ENCODE measurements at places on chromosomes 11 and 22. TPM values are rescaled to one million over a fixed set of nuclear protein-coding genes. Genes with fewer than 3 reads are reported as not detected.

GRCh38 chr11:1820463-1821325 is 14.1 kb upstream of the SYT8 start:
- peak; percentile 27 for DNase-seq

GRCh38 chr11:65150509-65151299 is 16.4 kb upstream of the SYVN1 start:
- DNase-seq = peak; percentile 96

Gene OR6T1
- total RNA-seq = not detected

DNA sequence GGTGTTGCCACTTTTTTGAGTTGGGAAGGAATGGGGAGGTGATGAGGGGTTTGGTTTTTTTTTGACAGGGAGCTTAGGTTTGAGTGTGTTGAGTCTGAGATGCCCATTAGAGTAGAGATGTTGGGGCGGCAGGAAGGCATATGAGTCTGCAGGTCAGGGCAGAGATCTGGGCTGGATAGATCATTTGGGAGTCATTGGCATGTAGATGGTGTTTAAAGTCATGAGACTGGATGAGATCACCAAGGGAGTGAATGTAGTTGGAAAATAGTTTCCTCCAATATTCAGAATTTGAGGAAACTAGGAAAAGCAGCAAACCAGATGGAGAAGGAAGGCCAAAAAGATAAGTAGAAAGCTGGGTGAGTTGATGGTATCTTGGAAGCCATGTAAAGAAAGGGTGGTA is 2.1 kb upstream of the ANAPC15 start:
- DNase-seq = peak; percentile 72

Gene KCNQ1
- not detected for total RNA-seq

- DNase-seq = peak; percentile 38
These were observed 39.5 kb upstream of the SLC5A12 start for GRCh38 chr11:26761361-26761809.

GRCh38 chr11:121958971-121959325 is 157.1 kb downstream of the BLID start:
- DNase-seq = no peak

GRCh38 chr11:104968355-104968855 is at the start of gene CASP4:
Gene CASP4 (minus strand): TSS chr11:104968574. CDS start chr11:104968525, 49 bp downstream.
- DNase-seq = peak; percentile 81

- DNase-seq = no peak
These were observed 4.4 kb upstream of the KCNJ11 start for GRCh38 chr11:17392872-17393271.

DNA sequence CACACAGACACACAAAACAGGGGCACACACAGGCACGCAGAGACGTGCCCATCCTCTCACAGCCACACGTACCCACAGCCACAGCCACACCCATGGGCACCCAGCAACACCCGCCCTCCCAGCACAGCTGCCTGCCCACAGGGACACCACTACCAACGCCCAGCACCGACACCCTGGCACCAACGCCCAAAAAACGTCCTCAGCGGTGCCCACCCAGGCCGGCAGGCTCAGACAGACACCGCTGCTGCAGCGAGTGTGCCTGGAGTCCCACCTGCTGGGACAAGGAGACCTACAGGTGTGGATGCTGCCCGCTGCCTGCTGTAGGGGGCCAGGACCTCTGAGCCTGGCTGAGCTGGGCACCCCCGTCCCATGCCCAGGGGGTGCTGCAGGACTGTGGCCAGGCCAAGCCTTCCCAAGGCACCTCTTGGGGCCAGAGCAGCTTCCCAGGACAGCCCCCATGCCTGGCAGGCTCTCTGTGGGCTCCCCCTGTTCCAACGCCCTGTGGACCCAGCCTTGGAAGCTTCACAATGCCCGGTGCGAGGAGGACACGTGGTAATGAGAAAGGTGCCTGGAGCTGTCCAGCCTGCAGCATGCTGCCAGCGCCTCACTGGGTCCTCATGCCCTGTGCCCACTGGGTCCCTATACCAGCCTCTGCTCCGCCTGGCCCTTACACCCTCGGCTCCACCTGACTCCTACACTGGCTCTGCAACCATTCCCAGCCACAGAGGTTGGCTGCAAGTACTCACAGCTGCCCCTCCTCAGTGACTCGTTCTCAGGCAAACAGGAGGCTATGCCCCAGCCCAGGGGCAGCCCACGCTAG is 45.8 kb upstream of the TH start:
- no peak for DNase-seq
